ENCODE measurements at places on chromosomes 3 and 15. TPM values are rescaled to one million over a fixed set of nuclear protein-coding genes. Genes with fewer than 3 reads are reported as not detected.

TRAIP gene
- total RNA-seq = 1.3 TPM

ANKUB1 gene
- not detected for total RNA-seq

WDR72 gene
- total RNA-seq = not detected

TMEM212 gene
- total RNA-seq = not detected

NOX5 gene
- 0.27 TPM for total RNA-seq

ZDHHC19 gene
- total RNA-seq = not detected

GRAMD2A gene
- 0.63 TPM for total RNA-seq

CLSTN2 gene
- 3.2 TPM for total RNA-seq

DCLK3 gene
- total RNA-seq = not detected

FETUB gene
- not detected for total RNA-seq

MAGEF1 gene
- total RNA-seq = 20.1 TPM

GPR171 gene
- total RNA-seq = not detected

TGM4 gene
- not detected for total RNA-seq

FILIP1L gene
- total RNA-seq = 34.3 TPM

ZNF502 gene
- total RNA-seq = 4.7 TPM

LSAMP gene
- total RNA-seq = 10.7 TPM

ERC2 gene
- 0.09 TPM for total RNA-seq

LOXL1 gene
- 53.4 TPM for total RNA-seq

CD86 gene
- total RNA-seq = not detected

GOLGA6L10 gene
- total RNA-seq = 0.49 TPM

IL1RAP gene
- total RNA-seq = 14.6 TPM

TNFSF10 gene
- total RNA-seq = 5.0 TPM

MAP2K5 gene
- 9.6 TPM for total RNA-seq

CHRM5 gene
- total RNA-seq = not detected

CLDN16 gene
- total RNA-seq = 0.09 TPM

CYP1A2 gene
- total RNA-seq = not detected

CPOX gene
- total RNA-seq = 57.5 TPM

GABRR3 gene
- not detected for total RNA-seq

TRIM69 gene
- total RNA-seq = 9.5 TPM

A4GNT gene
- total RNA-seq = not detected

SCN10A gene
- total RNA-seq = not detected

STAC gene
- 2.1 TPM for total RNA-seq

PLSCR2 gene
- not detected for total RNA-seq

CNTN6 gene
- 1.3 TPM for total RNA-seq

EFCC1 gene
- not detected for total RNA-seq

TGM5 gene
- not detected for total RNA-seq

CAND2 gene
- 11.4 TPM for total RNA-seq

SLC9C1 gene
- total RNA-seq = 0.33 TPM

GP9 gene
- not detected for total RNA-seq

GPR149 gene
- total RNA-seq = not detected

TICRR gene
- total RNA-seq = 0.33 TPM

SUCNR1 gene
- total RNA-seq = 4.5 TPM

TNK2 gene
- total RNA-seq = 7.1 TPM

SPINT1 gene
- not detected for total RNA-seq

PAQR9 gene
- total RNA-seq = not detected

FSIP1 gene
- 4.2 TPM for total RNA-seq

CX3CR1 gene
- not detected for total RNA-seq

CCR8 gene
- total RNA-seq = not detected

CXCR6 gene
- total RNA-seq = not detected

ST3GAL6 gene
- 2.3 TPM for total RNA-seq

CPLX3 gene
- total RNA-seq = not detected

MYL3 gene
- not detected for total RNA-seq

ISLR gene
- 163 TPM for total RNA-seq

USP50 gene
- total RNA-seq = 0.72 TPM

TNIK gene
- 24.2 TPM for total RNA-seq

SMCO1 gene
- not detected for total RNA-seq

ROPN1 gene
- not detected for total RNA-seq

RPP14 gene
- total RNA-seq = 19.0 TPM

All from fibroblast of the aortic adventitia (primary cell).